T-helper 17 cell (primary cell): ENCODE measurements at places on chromosomes 7 and 10. TPM values are rescaled to one million over a fixed set of nuclear protein-coding genes. Genes with fewer than 3 reads are reported as not detected.

GRCh38 chr10:72308320-72308987, 34.7 kb downstream of the DDIT4 start:
- H3K4me3 ChIP-seq: no peak overlapping the region
- peaks cover 37% of the 10 kb centered on the region for H3K4me1 ChIP-seq
- peak overlapping the region; percentile 91 for H3K27ac ChIP-seq
- H3K27me3 ChIP-seq: no peaks in the 10 kb centered on the region
- peaks cover 3% of the 10 kb centered on the region for H3K36me3 ChIP-seq

DNA sequence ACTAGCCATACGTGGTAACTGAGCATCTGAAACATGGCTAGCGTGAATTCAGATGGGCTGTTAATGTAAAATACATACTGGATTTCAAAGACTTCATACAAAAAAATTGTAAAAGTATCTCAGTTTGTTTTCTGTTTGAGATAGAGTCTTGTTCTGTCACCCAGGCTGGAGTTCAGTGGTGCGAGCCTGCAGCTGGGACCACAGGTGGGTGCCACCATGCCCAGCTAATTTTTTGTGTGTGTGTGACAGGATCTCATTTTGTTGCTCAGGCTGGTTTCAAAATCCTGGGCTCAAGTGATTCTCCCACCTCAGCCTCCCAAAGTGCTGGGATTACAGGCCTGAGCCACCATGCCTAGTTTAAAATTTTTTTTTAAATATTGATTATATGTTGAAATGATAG, 4.5 kb downstream of the TMEM243 start:
- H3K36me3 ChIP-seq: peaks cover 6% of the 10 kb centered on the region
- H3K4me1 ChIP-seq: peaks cover 74% of the 10 kb centered on the region
- H3K27ac ChIP-seq: peak overlapping the region; percentile 99
- DNase-seq: no peak

- H3K36me3 ChIP-seq: no peaks in the 10 kb centered on the region
- no peak for DNase-seq
- no peaks in the 10 kb centered on the region for H3K4me1 ChIP-seq
- no peak overlapping the region for H3K27ac ChIP-seq
Measured at GRCh38 chr10:20486791-20487190, 410.3 kb downstream of the NEBL start.

DNA sequence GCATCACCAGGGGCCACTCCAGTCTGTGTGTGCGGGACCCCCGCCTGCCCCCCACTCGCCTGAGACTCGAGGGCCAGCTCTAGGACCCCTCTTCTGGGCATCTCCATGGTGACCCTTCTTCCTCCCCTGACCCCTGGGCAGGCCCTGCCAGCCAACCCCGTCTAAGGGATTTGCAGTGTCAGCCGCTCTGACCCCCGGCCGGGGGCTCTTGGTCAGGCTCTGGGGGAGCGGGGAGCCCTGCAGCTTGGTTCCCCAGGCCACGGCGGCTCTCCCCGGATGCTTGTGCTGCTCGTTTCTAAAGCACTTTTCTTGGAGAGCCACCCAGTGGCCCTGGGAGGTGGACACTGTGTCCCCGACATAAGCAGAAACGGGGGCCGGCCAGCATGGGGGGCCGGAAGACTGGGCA, 5.3 kb downstream of the TTYH3 start:
- H3K36me3 ChIP-seq: no peaks in the 10 kb centered on the region
- no peak overlapping the region for H3K27ac ChIP-seq
- peaks cover 8% of the 10 kb centered on the region for H3K4me1 ChIP-seq
- no peak for DNase-seq
- H3K4me3 ChIP-seq: no peak overlapping the region

DNA sequence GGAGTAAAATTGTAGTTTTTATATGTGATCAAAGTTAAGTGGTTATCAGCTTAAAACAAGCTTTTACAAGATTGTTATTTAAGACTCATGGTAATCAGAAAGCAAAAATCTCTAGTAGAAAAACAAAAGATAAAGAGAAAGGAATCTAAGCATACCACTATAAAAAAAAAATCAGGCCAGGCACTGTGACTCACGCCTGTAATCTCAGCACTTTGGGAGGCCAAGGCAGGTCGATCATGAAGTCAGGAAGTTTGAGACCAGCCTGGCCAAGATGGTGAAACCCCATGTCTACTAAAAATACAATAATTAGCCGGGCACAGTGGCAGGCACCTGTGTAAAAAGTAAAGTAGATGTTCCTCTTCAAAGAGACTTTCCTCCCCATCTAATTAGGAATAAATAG, 265.9 kb upstream of the NRP1 start:
- no peaks in the 10 kb centered on the region for H3K4me1 ChIP-seq
- H3K36me3 ChIP-seq: no peaks in the 10 kb centered on the region
- H3K27ac ChIP-seq: no peak overlapping the region

DNA sequence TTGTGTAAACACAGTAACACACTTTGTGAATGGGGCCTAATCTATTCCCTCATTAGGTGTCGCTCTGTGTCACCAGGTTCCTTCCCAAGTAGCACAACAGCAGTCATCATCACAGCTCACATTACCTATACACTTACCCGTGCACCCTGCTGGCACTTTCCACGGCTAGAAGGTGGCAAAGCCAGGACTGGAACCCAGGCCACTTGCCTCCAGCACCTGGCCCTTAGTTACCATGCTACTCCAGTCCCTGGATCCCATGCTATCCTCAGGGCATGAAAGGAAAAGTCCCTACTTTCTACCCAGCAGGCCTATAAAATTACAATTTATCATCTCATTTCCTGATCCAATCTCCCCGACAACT, 18.4 kb downstream of the SMURF1 start:
- no peaks in the 10 kb centered on the region for H3K27me3 ChIP-seq
- H3K4me3 ChIP-seq: peak overlapping the region; percentile 5
- no peaks in the 10 kb centered on the region for H3K36me3 ChIP-seq
- DNase-seq: no peak

GRCh38 chr10:52956861-52957260, 184.3 kb upstream of the MBL2 start:
- no peak overlapping the region for H3K27ac ChIP-seq
- H3K4me1 ChIP-seq: no peaks in the 10 kb centered on the region
- H3K27me3 ChIP-seq: no peaks in the 10 kb centered on the region
- DNase-seq: no peak

DNA sequence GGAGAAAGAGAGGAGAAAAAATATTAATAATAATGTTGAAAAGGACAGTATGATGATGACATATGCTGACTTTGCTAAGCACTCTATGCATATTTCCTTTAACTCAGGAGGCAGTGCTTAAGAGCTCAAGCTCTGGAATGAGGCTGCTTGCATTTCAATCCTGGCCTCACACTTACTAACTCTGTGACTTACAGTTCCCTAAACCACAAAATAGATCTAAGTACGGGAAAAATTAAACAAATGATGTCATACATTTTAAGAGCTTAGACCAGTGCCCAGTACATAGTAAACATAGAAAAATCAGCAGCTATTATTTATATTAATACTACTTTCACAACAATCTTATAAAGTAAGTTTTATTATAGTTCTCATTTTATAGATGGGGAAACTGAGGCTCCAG, 61.3 kb downstream of the GFRA1 start:
- H3K4me1 ChIP-seq: no peaks in the 10 kb centered on the region
- peaks cover 10% of the 10 kb centered on the region for H3K27me3 ChIP-seq
- H3K4me3 ChIP-seq: no peak overlapping the region

DNA sequence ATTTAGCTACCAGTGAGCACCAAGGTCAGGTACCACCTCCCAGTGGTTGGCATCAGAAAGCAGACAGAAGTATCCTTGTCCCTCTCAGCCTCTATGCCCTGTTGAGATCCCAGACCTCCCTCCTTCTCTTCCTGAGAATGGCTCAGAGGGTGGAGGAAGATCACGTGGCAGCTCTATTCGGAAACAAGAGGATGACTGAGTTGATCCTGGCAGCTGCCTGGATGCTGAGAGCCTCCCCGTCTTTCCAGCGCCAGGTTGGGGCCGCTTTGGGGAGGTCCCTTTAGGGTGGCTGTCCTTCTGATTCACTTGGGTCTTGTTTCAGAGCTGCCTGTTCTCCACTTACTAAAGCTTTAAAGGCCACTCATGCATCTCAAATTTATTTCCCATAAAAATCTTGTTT, 36.9 kb upstream of the NPFFR1 start:
- no peak for DNase-seq
- H3K4me1 ChIP-seq: peaks cover 12% of the 10 kb centered on the region
- H3K4me3 ChIP-seq: no peak overlapping the region
- H3K36me3 ChIP-seq: no peaks in the 10 kb centered on the region
- H3K27me3 ChIP-seq: no peaks in the 10 kb centered on the region
- H3K27ac ChIP-seq: peak overlapping the region; percentile 16

DNA sequence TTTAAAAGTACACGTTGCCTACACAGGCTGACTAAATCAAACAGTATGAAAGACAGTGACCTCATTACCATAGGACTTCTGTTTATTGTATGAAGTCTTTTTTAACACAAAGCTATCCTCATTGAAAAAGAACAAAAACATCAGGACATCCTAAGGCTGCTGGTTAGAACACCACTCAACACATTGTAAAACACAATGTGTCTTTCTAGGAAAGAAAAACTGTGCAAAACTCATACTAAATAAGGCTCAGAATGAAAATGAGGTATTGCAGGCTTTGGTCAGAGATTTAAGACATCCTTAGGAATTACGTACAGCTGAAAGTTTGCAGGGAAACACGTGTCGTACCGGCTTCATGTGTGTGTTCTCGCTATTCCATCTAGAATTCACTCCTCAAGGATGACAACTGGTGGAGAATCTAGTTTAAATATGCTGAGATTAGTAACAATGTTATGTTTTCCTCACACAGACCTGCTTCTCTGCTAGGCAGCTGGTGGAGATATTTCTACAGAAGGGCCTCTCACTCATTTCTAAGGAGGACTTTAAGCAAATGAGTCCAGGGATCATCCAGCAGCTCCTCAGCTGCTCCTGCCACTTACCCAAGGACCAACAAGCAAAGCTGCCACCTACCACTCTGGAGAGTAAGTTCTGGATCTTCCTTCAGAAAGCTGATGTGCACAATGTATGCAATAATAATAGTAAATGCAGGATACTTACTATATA, 29.3 kb downstream of the SLC39A12 start:
- peaks cover 10% of the 10 kb centered on the region for H3K27me3 ChIP-seq
- DNase-seq: no peak
- no peak overlapping the region for H3K27ac ChIP-seq
- no peak overlapping the region for H3K4me3 ChIP-seq
- H3K36me3 ChIP-seq: no peaks in the 10 kb centered on the region
- H3K4me1 ChIP-seq: no peaks in the 10 kb centered on the region

- DNase-seq: no peak
- H3K27me3 ChIP-seq: no peaks in the 10 kb centered on the region
- no peak overlapping the region for H3K27ac ChIP-seq
- H3K4me3 ChIP-seq: no peak overlapping the region
- H3K36me3 ChIP-seq: no peaks in the 10 kb centered on the region
Measured at GRCh38 chr7:47931005-47932004, 17.0 kb downstream of the PKD1L1 start.

- peaks cover 2% of the 10 kb centered on the region for H3K36me3 ChIP-seq
- H3K27me3 ChIP-seq: no peaks in the 10 kb centered on the region
- H3K27ac ChIP-seq: peak overlapping the region; percentile 54
Measured at GRCh38 chr10:103127241-103127640, 65.8 kb downstream of the NT5C2 start.

The STEAP1 gene
- not detected for total RNA-seq

The SEMA3A gene
- total RNA-seq: not detected
